ENCODE measurements at places on chromosomes 4 and X. TPM values are rescaled to one million over a fixed set of nuclear protein-coding genes. Genes with fewer than 3 reads are reported as not detected.

The GPM6B gene
- 0.13 TPM for total RNA-seq

The ZNF711 gene
- 1.8 TPM for total RNA-seq

The DUSP21 gene
- not detected for total RNA-seq

The RGN gene
- total RNA-seq: 2.7 TPM

The KCNE5 gene
- total RNA-seq: not detected

The NUP62CL gene
- total RNA-seq: 1.8 TPM

The RNF128 gene
- total RNA-seq: 3.3 TPM

The MSX1 gene
- 0.16 TPM for total RNA-seq

The CDKN2AIP gene
- total RNA-seq: 16.0 TPM

The ATOH1 gene
- total RNA-seq: not detected

The FRAS1 gene
- total RNA-seq: 32.2 TPM

The BEX4 gene
- total RNA-seq: 20.5 TPM

Measured in mesangial cell (primary cell).